Activated CD4-positive, CD25-positive, alpha-beta regulatory T cell treated with anti-CD3 and anti-CD28 coated beads, Interleukin-2, amount 50 U/mL, for 24 hours (primary cell): ENCODE measurements at places on chromosomes 3 and 15.

GRCh38 chr3:194282436-194283122, 68.5 kb downstream of the CPN2 start:
- ATAC-seq, result no peak

GRCh38 chr3:2568156-2568555, 469.5 kb downstream of the CNTN4 start:
- no peak for ATAC-seq

DNA sequence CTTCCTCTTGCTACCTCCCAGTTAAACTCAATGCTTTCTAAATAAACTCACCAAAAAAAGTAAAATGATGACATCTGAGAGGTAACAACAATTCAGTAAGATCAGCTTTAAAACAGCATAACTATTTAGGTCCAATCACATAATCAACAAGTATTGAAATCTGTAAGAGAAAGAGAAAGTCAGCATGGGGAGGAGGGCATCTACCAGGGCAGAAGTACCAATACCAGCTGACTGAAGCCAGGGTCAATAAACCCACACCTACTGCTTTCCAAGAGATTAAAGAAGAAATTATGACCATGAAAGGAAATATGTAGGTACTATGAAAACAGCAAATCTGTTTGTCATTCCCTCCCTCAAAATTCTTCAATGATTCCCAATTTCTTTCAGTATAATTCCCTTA, 42.2 kb upstream of the IGF2BP2 start:
- no peak for ATAC-seq

DNA sequence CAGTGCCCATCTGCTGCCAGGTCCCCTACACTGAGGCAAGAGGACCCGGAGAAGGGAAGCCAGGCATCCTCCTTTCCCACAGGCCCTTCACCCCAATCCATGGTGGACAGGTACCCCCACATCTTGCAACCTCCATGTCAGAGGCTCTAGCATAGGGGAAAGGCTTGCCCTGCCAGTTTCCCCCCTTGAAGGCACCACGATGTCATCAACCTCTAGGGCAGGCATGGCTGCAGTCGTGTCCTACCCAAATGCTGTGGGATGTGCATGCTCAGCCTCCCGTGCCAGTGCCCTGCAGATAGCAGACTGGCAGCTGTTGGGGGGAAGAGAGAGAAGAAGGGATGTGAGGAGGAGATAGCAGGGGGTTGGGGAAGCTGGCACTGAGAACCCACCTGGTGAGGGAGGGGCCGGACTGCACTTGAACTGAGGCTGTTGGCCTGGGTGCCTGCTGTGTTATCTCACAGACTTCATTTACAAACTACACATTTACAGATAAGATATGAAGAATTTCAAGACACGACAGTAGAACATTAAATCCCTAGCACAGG, 197.5 kb downstream of the ADAMTS9 start:
- no peak for ATAC-seq

- ATAC-seq, result no peak
Observed at GRCh38 chr3:133855002-133855370, 40.7 kb downstream of the RAB6B start.
